HCEC 1CT (cell line): ENCODE measurements at places on chromosomes 4 and X.

GRCh38 chrX:106249706-106250379 lies 81.7 kb downstream of the PWWP3B start:
- no peak for DNase-seq

GRCh38 chr4:163858515-163858914 lies 364.0 kb downstream of the TMA16 start:
- DNase-seq, result no peak

- DNase-seq, result no peak
Measured at GRCh38 chrX:136146614-136147314, 569 bp upstream of the FHL1 start.

DNA sequence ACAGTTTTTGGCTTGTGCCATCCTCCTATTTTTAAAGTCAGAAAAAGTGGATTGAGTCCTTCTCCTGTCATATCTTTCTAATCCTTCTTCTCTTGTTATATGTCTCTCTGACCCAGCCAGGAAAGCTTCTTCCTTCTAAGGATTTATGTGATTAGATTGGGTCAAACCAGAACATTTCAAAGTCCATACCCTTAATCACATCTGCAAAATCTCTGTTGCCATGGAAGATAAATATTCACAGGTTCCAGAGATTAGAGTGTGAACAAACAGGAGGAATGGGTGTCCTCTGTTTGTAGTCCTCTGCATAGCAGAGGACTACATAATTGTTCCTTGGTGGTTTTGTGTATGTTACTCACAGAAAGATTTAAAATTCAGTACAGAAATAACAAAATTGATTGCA lies 421.2 kb downstream of the EPHA5 start:
- no peak for DNase-seq

- no peak for DNase-seq
Measured at GRCh38 chrX:3462166-3462508, 115.7 kb upstream of the MXRA5 start.

- no peak for DNase-seq
Measured at GRCh38 chr4:30553706-30554105, 166.5 kb upstream of the PCDH7 start.

- DNase-seq, result no peak
Measured at GRCh38 chr4:174582463-174582862, 60.2 kb upstream of the HPGD start.

GRCh38 chr4:855880-856224 lies 29.9 kb upstream of the CPLX1 start:
- DNase-seq, result no peak

GRCh38 chrX:19742826-19743225 lies 144.6 kb downstream of the SH3KBP1 start:
- DNase-seq, result no peak

- DNase-seq, result no peak
Measured at GRCh38 chr4:52709155-52709554, 42.1 kb downstream of the ERVMER34-1 start.

DNA sequence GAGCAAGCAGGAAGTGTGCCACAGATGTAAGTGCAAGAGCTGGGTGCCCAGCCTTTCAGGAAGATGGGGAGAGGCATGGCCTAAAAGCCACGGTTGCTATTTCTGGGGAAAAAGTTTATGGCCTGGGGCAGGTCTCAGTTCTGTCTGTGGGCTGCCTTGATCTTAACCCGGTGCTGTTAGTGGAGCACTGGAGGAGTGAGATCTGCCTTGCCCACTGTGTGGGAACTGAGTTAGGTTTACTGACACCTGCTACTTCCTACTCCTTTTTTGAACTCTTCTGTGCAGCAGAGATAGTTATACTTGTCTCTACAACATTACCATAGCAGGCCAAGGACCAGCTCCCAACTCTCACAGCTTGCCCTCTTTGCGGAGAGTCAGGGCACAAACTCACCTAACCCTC lies 76.5 kb downstream of the ITM2A start:
- DNase-seq, result no peak

GRCh38 chr4:94253036-94253435 lies 45.4 kb downstream of the SMARCAD1 start:
- no peak for DNase-seq
